ENCODE measurements at places on chromosomes 1 and 21.

- DNase-seq = no peak
Observed at GRCh38 chr1:194159941-194160340, 973.5 kb upstream of the B3GALT2 start.

DNA sequence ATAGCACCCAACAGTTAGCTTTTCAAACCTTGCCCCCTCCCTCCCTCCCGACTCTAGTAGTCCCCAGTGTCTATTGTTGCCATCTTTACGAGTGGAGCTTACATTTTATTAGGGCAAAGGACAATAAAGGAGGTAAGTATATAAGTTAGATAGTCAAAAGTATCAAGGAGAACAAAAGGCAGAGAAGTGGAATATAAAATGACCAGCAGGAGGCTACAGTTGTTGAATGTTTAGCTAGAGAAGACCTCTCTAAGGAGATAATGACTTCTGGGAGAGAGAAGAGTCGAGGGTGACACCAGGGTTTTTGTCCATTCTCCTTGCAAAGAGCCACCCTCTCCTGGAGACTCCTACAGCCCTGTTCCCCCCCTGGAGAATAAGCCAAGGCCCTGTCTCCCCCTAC, 48.7 kb downstream of the SYT6 start:
- no peak for DNase-seq

- no peak for DNase-seq
Observed at GRCh38 chr1:49013079-49013478, 236.4 kb upstream of the BEND5 start.

- no peak for DNase-seq
Observed at GRCh38 chr1:67084765-67085318, 30.9 kb upstream of the SLC35D1 start.

- DNase-seq = no peak
Observed at GRCh38 chr1:172320733-172321132, 99.8 kb upstream of the C1orf105 start.

- no peak for DNase-seq
Observed at GRCh38 chr1:232329103-232329813, 300.7 kb downstream of the SIPA1L2 start.

DNA sequence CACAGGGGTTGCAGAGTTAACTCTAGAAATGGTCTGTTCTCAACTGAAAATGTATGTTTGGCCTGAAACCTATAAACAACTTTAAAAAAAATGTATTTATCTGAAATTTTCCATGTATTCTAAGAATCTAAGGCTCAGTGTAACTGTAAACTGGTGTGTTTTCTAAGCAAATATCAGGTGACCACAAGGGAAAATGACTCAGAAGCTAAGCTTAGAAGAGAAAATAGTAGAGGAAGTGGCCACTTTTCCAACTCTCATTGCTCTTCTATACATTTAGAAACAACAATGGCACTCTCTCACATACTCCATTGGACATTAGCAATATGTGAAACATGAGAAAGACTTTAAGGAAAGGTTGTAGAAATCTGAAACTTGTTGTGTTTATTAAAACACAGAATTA, 7.5 kb downstream of the TNFSF18 start:
- DNase-seq = no peak

GRCh38 chr1:243791586-243792267, 58.3 kb downstream of the AKT3 start:
- no peak for DNase-seq

- DNase-seq = no peak
Observed at GRCh38 chr1:16212251-16212961, at the start of gene ARHGEF19. Gene ARHGEF19, minus strand, starts transcription at chr1:16212652. Its CDS starts 3,598 bp downstream, at chr1:16209054.

DNA sequence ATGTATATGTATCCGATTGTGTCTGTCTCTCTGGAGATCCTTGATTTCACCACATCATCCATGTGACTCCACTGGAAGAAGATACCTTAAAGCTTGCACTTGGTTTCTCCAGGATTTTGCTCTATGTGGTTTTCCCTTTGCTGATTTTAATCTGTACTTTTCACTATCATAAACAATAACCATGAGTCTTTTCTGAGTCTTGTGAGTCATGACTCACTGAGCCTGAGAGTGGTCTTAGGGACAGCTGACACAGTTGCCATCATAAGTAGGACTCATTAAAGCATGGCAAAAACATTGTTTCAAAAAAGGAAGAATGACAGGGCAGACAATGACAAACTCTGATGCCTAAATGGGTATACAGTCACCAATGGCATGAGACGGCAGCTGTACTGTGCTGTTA, 226.2 kb downstream of the AKT3 start:
- no peak for DNase-seq

- DNase-seq = no peak
Observed at GRCh38 chr1:6971048-6971447, 185.8 kb downstream of the CAMTA1 start.

DNA sequence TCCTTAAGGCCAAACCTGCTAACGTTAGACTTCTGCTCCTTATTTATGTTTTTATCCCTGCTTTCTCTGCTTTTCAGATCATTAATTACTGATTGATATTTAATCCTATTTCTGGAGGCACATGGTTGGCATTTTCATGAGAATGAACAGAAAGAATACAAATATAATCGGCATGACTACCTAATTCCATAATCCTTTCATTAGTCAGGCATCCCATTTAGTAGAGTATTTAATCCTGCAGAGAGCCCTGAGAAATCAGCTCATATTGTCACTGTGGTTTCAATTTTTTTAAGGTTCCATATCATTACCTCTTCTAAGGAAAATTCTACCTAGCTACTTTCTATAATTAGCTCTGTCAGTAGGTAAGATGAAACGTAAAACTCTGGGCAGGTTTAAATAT, 238.8 kb downstream of the NCAM2 start:
- DNase-seq = no peak

DNA sequence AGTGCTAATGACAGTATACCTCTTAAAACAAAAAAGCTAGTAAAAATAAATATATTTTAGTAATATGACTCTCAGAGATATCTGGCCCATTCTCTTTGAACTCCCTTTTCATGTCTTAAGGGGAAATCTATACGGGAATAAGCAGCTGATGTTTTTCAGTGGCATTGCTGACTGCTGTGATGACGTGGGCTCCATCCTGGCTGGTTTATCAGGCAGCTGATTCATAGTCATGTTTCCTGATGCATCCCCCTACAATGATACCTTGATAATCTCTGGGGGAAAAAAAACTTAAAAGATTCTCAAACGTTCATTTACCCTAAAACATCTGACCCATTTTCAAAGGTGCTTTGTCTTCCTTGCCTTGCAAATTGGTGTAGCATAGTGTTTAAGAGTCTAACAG, 53.8 kb downstream of the ABCA4 start:
- no peak for DNase-seq

- DNase-seq = peak; percentile 58
Observed at GRCh38 chr1:48061162-48062136, 64.3 kb upstream of the TRABD2B start.

- DNase-seq = no peak
Observed at GRCh38 chr1:182507685-182508084, 57.7 kb downstream of the RGSL1 start.

GRCh38 chr21:33198346-33199099, 31.2 kb upstream of the IFNAR2 start:
- no peak for DNase-seq

- DNase-seq = no peak
Observed at GRCh38 chr1:30317921-30318320, 405.5 kb downstream of the MATN1 start.

DNA sequence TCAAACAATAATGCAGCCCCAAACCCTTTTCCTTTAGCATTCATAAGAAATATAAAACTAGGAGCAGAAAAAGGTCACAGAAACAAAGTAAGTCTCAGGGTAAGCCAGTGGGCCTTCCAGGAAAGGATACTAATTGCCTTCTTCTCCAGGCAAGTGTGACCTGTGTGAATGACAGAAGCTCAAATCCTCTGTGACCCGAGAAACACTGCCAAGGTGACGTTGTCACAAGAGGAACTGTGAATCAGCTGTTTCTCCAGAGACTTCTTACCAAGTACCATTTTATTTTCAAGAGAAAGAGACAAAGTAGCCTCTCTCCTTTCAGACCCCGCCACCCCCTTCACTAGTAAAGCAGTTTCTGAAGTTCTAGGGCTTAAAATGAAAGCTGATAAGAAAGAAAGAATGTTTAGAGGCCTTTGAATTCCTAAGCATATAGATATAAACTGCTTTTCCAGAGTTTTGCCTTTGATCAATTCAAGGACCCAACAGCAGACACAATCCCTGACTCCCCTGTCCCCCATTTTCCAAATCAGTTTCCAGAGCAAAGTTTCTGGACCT, 155.6 kb downstream of the NUF2 start:
- no peak for DNase-seq

DNA sequence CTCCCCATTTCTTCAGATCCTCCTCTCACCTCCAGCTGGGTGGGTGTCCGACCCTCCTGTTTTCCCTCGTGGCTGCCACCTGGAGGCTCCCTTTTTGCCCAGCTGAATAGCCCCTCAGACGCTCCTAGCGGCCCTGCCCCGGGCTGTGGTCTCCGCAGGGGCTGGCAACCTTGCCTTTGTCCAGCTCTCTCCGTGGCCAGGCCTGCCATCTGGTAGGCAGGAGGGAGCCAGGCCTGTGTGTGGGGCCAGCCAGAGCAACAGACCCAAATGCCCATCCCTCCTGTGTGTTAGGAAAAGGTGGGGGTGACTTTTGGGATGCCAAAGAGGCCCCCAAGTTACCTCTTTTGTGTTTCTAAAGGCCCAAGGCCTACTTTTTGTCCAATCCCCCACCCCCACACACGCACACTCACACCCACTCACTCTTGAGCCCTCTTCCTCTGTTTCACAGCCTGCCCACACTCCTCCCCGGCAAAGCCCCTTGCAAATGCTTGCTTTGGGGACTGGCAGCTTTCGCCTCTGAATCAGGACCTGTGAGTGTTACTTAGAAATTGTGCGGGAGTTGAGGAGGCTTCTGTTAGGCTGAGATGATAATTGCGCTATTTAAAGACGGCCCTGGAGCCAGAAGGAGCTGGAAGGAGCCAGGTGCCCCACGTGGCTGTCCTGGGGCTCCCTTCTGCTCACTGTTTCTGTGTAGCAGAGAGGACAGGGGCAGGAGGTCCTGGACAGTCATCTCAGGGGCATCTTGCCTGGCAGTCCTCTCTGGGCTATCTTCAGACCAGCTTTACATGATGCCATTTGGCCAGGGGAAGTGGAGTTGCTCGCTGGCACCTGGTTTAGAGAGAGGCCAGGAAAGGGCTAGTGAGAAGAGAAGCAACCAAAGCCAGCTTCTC, 9.1 kb downstream of the PPFIA4 start:
- DNase-seq = no peak

DNA sequence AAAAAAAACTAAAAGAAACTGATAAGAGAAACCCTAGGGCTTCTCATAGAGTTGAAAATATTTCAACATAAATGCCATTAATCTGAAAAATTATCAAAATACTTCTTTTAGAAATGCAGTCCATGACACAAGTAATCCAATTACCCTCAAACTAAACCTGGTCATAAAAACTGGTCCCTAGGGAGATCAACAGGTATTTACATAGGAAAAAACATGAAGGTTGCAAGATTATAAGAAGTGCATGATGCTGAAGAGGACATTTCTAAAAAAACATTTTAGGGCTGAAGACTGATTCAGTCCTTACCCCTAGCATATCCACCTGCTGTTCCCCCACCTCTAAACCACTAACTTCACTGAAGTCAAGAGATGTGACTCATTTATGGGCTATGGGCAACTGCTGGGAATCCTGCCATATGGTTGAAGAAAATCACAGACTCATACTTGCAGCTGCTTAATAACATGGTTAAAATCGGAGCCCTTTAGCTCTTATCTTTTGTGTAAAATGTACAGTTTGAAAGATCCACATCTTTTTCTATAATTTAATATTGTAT, 131.0 kb upstream of the RUNX1 start:
- DNase-seq = no peak

GRCh38 chr1:228900099-228900885, 165.0 kb downstream of the RHOU start:
- DNase-seq = no peak

DNA sequence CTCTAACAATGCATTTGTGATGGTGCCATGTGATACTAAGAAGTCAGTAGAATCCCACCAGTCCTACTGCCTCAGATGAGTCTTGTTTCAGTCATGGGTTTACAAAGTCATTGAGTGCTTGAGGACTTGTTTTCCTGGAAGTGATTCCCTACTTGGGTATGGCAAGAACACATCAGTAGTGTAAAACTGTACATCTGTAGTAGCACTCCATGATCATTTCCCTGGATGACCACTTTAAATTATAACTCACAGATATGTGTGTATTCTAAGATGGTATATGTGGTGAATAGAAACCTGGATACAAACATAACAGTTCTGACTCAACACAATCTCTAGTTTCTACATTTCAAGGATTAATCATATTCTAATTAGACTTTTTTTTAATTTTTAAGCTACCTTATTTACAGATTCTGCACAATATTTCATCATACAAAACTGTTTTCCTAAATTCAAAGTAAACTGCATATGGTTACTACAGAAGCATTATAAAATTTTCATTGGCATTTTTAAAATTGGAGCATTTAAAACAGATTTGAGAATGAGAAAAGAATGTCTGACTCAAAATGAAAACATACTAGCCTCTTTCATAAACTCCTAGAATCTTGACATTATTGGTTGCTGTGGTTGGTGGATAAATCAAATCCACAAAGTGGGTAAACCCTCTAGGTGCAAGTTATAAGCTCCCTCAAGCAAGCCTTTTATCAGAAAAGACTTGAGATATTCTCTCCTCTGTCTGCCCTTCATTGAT, 6.8 kb upstream of the PSMG1 start:
- DNase-seq = no peak

DNA sequence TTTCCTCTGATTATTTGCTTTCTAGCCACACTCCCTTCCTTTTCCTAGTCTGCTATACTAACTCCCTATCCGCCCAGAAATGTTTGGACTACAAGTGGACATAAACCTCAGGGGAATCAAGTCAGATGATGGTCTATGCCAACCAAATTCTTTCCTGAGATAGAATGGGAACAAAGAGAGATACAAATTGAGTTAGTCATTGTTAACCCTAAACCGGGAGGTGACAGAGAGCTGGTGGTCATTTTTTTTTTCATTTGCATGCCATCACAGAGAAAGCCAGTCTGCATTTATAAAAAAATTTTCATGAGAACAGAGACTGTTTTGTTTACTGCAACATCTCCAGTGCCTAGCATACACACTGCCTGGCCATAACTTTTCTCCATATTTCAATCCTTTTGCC, 35.0 kb downstream of the MYSM1 start:
- DNase-seq = no peak

- DNase-seq = no peak
Observed at GRCh38 chr1:51628715-51629590, 12.1 kb downstream of the OSBPL9 start.

GRCh38 chr21:16789636-16790035, 723.2 kb upstream of the CXADR start:
- DNase-seq = no peak

DNA sequence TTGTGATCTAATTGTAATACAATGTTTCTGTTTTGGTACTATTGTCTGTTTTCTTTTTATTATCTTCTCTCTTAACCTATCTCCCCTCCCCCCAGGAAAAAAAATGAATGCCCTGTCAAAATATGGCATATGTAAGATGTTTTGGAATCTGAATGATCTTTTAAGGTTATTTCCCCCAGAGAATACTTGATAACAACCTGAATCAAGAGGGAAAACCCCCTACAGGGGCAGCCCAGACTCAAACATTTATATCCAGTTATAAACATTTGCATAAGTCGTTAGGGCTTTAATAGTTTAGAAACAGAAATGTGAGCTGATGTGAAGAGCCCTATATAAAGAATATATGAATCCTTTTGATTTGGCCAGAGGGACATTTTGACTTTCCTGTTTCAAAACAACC, 169.5 kb downstream of the VAV3 start:
- no peak for DNase-seq

Measured in HuH-7.5 (cell line).